CD4-positive, alpha-beta T cell treated with Interferon alpha-2 for 1 hour (primary cell): ENCODE measurements at places on chromosomes 2 and 18.

DNA sequence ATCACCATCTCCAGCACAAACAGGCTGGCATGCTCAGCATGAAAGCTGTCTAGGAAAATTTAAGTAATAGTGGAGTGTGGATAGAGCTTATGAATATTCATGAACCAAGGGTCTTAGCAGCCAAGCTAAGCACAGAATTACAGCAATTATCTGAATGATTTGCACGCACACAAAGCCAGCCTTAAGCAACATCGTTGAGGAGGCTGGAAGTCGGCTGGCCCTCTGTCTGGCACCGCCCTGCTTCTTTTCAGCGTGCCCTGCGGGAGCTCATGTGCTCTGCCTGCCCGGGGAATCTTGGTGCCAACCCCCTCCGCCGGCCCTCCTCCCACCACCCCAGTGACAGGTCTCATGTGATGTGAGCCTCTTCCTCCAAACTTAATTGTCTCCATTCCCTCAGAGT is 540.1 kb downstream of the CMPK2 start:
- DNase-seq: no peak

DNA sequence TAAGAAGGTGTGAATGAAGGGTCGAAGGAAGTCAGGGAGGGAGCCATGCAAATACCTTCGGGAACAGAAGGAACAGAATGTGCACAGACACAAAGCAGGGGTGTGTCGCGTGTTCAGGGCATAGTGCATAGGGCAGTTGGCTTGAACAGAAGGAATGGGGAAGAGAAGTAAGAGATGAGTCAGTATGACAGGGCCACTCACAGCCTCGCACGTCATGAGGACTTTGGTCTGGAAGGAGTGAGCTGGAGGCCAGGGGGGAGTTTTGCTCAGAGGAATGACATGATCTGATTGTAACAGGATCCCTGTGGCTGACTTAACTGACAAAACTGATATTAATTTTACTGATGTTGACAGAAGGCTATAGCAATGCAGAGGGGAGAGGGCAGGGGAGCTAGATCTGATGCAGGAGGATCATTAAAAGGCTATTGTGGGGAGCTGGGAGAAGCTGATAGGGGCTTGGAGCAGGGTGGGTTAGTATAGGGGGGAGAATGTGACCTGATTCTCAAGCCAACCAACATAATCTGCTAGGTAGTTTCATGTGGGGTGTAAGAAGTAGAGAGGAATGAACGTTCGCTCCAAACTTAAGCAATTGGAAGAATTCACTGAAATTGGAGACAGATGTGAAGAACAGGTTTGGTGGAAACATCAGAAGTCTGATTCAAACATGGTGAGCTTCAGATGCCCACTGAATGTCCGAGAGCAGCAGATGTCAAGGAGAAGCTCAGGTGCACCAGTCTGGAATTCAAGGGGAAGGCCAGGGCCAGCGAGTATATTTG is 60.4 kb upstream of the COPS8 start:
- DNase-seq: peak; percentile 17

- no peak for DNase-seq
Observed at GRCh38 chr2:169808221-169808620, 9.6 kb downstream of the SSB start.

DNA sequence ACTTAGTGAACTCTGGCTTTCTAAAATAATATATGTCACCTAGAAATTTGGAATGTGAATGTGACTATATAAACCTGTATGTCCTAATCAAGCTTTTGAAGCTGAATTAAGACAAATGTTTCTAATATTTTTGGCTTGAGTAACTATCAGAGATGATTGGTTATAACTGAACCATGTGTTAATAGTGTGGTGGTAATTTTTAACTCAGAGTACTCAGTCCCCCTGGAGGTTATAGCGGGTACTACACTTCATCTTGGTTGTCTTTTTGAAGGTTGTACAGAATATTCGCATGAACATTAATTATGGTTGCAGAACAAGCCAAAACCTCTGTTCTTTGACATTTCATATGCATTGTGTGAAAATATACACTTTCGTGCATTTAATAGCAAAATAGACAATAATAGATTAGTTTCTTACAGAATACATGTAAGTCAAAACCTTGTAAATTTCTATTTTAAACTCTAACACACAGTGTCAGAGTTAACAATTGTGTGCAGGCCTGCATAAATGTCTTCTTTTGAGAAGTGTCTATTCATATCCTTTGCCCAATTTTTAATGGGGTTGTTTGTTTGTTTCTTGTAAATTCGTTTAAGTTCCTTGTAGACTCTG is 86.0 kb downstream of the OSBPL6 start:
- DNase-seq: peak; percentile 6

DNA sequence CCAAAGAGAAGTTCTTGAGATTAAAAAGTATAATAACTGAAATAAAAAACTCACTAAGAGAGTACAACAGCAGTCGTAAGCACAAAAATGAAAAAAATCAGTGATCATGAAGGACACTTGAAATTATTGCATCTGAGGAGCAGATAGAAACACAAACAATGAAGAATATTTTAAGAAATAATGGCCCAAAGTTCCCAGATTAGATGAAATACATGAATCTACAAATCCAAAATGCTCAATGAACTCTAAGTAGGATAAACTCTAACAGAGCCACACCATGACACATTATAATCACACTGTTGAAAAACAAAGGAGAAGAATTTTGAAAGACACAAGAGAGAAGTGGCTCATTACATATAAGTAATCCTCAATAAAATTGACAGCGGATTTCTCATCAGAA is 31.9 kb upstream of the EMILIN2 start:
- DNase-seq: no peak

DNA sequence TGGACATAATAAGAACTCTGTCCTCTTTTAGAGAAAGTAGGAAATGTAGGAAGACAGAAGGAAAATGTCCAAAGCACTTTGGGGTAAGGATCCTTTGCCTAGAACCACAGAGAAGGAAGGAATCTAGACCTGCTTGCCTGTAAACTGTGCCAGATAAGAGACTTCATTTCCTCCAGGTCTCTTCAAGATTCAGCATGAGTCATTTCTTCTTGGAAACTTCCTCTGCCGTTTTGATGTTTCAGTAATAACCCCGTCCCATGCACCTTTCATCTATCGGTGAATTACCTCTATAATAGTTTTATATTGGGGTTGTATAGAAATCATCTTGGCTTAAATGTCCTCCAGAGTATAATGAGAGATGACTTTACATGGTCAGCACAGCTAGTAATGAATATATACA is 63.2 kb upstream of the LRATD1 start:
- DNase-seq: no peak

DNA sequence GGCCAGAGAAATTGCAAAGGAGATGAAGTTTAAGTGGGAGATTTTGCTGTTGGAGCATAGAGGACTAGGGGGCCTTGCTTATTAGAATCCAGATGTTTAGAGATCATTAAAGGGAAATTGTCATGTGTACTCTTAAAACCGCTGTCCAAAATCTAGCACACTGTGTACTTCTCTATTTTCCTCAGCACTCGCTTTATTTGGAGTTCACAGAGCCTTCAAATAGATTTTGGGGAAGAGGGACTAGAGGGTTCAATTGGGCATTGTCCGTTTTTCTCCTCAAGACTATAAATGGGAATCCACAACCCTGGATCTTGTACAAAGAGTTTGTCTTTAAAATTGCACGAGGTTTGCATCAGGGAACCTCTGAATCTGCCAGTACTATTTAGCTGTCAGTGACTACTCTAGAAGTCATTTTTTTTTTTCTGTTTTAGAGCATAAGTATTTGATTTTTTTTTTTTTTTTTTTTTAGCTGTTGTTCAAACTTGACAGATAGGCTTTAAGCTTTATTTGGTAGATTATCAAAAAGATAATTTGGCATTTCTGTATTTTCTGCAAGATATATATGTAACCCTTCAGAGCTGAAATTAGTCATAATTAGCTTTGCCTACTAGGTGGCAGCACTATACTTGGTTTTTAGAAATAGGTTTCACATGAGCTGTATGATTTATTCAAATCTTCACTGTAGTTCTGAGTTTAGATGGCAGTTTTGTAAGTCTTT is 14.2 kb downstream of the PMS1 start:
- no peak for DNase-seq

DNA sequence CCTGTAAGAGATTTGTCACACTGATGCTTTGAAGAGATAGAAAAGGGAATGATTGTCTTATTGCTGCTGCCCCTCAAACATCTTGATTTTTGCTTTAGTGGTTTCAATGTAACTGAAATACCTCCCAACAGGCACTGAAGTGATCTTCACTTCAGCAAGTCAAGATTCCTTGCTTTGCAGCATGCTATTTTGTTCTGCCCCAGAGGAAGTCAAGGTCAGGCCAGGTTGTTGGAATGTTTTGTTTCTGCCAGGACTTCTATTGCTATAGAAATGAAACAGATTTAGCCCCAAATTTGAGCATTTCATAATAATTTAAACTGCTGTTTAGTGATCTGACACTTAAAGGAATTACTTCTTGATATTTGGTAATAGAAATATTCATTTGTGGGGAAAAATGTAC is 277.6 kb downstream of the ZNF804A start:
- no peak for DNase-seq

DNA sequence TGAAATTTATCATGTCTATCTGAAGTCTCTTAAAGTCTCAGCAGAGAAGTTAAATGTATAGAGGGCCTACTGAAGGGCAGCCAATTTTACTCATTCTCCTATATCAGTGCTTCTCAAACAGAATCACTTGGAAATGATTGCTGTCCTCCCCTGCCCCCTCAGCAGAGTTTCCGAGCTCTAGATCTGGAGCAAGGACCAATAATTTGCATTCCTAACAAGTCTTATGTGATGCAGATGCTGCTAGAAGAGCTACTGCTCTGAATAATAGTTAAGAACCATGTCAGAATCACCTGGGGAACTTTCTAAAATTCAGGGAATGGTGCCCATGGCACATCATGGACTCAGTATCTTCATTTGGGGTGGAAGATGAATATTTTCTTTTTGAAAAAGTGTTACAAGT is 105.6 kb upstream of the EPHA4 start:
- no peak for DNase-seq
